ENCODE measurements at places on chromosomes 2 and 18. TPM values are rescaled to one million over a fixed set of nuclear protein-coding genes. Genes with fewer than 3 reads are reported as not detected.

GRCh38 chr18:37565977-37566478 lies 430 bp upstream of the CELF4 start:
- DNase-seq, result no peak

- DNase-seq, result no peak
Observed at GRCh38 chr2:22769497-22769896, 615.5 kb upstream of the KLHL29 start.

DNA sequence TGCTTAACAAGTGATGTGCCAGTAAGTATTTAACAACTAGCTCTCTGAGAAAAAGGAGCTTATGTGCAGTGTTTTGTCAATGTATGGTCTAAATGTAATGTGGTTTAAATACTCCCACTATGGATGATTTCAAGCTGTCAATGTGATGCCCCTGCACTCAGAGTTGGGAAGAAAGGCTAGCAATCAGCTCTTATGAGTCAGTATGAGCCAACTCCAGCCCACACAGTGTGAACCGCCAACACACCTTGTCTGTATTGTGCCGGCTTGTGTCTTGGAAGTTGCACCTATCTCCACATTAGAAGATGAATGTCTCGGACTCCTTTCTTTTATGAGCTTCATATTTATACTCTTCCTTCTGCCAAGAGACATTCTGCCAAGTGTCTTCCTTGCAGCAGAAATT lies 703.8 kb upstream of the RAB6C start:
- no peak for DNase-seq

GRCh38 chr2:171320208-171320621 lies 113.6 kb downstream of the METTL8 start:
- no peak for DNase-seq

DNA sequence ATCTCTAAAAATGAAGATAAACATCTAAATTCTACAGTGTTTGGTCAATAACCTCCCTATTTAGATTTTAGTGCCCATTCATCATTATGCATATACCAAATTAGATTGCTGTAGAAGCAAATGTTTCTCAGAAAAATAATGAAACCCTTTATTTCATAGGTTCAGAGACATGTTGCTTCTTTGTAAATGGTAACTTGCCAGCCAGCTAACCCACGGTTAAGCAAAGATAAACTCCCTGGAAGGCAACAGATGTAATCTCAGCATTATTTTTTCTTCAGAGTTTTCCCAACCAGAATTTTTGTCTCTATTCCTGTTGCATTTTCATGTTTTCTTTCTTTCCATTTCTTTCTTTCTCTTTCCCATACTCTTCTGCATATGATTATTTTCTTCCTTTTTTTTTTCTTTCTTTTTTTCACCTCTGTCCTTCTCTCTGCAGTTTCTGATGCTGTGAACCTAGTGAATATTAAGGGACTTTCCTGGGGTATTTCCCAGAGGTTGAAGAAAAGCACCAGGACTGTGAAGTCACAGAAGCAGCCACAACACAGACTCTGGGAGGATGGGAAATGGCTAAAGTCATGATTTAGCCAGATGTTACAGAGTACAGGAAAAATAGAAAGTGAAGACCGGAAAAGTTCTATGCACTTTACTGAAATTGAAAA lies 50.0 kb upstream of the DSG1 start:
- DNase-seq, result no peak

- no peak for DNase-seq
Observed at GRCh38 chr2:204272610-204273287, 272.5 kb upstream of the PARD3B start.

- no peak for DNase-seq
Observed at GRCh38 chr2:14223576-14223975, 408.9 kb upstream of the LRATD1 start.

GRCh38 chr2:147872967-147873366 lies 28.1 kb downstream of the ACVR2A start:
- no peak for DNase-seq

- no peak for DNase-seq
Observed at GRCh38 chr2:27878825-27879224, 11.4 kb downstream of the RBKS start.

DNA sequence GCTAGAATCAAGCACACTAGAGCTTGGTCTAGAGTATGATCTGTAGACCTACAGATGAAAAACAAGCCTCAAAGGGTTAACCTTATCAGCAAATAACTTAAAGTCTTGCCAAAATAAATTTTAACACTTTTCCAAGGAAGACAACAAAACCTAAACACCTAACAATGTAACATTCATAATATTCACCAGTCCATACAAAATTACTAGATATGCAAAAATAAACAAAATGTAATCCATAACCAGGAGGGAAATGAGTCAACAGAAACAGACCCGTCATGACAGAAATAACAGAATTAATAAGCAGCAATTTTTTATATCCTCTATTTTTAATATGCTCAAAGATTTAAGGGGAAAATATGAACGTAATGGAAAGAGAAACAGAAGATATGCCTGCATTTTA lies 36.1 kb downstream of the TRAK2 start:
- no peak for DNase-seq

Gene TWIST2
- total RNA-seq, result 73.9 TPM

Gene XIRP2
- total RNA-seq, result not detected

Gene CAD
- 26.0 TPM for total RNA-seq

Gene CCDC74B
- 0.64 TPM for total RNA-seq

Gene NCOA1
- total RNA-seq, result 41.7 TPM

Gene ACADL
- total RNA-seq, result 10.9 TPM

Gene CLEC4F
- total RNA-seq, result 0.48 TPM
